ENCODE measurements at places on chromosomes 13 and 19.

DNA sequence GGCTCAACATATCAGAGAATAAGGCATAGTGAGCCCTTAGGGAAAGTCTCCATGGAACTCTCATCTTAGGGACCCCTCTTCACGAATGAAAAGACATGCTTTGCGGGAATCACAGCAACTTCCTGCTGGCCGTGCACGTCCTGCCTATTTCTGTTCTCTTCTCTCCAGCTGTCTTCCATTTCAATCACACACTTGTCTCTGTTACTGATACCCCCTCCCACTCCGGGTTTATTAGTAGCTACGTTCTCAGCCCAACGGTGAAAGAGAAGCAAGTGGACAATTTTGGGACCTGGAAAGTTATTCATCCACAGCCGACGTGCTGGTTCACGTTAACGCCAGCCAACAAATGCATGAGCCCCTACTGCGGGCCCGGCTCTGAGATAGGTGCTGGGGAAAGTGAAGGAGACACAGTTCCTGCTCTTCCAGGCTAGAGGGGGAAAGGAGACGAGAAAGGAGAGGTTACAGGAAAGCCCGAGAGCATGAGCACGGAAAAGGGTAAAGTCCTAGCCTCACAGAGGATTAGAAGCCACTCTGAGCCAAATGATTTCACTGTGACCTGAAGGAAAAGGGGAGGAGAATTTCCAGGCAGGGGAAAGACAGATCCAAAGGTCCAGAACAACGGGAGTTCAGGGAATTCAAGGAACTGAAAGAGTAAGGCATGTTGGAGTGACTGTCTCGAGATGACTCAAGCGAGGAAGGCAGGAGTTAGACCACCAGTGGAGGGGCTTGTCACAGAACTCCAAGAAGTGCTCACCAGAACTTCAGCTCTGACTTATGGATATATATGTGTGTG lies 81.8 kb upstream of the CLDN10 start:
- no peak for DNase-seq

DNA sequence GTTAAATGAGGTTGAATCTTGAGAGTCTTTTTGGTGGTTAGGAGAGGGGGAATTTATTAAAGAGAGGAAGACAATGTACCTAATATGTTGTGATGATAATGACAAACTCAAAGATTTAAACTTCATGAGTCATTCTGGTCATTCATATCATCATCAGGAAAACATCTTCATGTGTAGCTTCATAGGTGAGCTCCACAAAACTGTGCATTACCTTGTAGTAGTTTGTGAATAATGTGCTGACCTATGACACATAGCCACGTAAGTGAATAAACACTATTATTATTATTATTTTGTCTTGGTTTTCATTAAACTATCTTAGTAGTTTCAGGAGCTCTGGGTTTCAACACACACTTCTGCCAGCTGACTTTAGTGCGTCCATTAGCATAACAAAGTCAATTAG lies 997 bp upstream of the GPC6 start:
- DNase-seq: no peak

GRCh38 chr19:43439032-43439708 lies 24.5 kb downstream of the TEX101 start:
- DNase-seq: peak; percentile 91

- peak; percentile 67 for DNase-seq
Observed at GRCh38 chr13:73428137-73428536, 369.3 kb downstream of the KLF5 start.

DNA sequence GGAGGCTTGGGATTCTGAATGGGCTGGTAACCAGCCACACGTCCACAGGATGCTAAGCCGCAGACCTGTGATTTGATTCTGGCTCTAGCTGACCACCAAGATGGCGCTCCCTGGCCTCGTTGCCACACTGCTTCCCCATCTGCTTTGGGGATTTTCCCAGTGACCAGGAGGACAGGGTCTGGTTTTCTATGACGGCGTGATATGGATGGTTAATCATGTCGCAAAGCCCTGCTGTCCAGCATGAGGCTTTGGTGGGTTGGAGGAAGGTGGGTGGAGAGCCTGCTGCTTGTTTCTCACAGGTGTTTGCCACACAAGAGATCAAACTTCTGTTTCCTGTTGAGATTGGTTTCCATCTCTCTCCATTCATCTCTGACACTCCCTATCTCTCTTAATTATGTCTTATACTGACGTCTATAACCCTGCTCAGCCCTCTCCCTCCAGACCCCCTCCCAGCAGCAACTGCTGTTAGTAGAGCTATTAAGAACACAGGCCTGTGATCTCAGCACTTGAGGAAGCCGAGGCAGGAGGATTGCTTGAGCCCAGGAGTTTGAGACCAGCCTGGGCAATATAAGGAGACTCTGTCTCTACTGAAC lies 102.7 kb downstream of the SIPA1L3 start:
- DNase-seq: no peak

DNA sequence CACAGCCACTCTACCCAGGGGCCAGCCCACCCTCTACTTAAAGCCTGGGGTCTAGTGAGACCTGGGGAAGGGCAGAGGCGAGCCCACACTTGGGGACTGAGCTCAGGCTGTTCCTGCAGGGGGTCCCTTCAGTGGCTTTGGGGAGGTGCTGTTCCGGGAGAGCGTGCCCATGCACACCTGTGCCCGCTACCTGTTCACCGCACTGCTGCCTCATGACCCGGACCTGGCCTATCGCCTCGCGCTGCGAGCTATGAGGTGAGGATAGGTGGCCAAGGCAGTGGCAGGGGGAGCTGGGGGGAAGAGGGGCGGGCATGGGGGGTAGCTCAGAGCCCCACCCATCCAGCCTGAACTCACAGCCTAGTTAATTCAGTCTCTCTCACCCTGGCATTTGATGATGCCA lies 24.0 kb downstream of the ZSWIM4 start:
- DNase-seq: no peak

- DNase-seq: no peak
Observed at GRCh38 chr19:16384688-16385087, 60.1 kb downstream of the KLF2 start.

DNA sequence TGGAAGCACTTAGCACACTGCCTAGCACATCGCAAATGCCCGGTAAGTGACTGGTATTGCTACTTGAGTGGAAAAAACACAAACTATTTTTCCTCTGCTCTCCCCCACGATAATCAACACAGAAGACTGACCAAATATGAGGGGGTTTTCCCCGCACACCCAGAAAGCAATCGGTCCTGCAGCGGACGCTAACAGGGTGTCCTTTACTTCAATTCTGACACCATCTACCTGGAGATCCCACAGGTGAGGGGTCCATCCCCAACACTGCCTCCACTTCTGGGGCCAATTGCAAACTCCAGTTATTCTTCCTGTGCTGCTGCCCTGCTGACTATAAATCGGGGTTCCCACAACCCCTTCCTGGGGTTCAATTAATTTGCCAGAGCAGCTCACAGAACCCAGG lies 26.2 kb upstream of the PLEKHF1 start:
- no peak for DNase-seq

GRCh38 chr13:37001921-37002250 lies 1.3 kb downstream of the EXOSC8 start:
- no peak for DNase-seq

- DNase-seq: no peak
Observed at GRCh38 chr13:106121173-106121754, 414.2 kb downstream of the EFNB2 start.

- DNase-seq: no peak
Observed at GRCh38 chr13:99303863-99304521, 3.2 kb downstream of the GPR183 start.

DNA sequence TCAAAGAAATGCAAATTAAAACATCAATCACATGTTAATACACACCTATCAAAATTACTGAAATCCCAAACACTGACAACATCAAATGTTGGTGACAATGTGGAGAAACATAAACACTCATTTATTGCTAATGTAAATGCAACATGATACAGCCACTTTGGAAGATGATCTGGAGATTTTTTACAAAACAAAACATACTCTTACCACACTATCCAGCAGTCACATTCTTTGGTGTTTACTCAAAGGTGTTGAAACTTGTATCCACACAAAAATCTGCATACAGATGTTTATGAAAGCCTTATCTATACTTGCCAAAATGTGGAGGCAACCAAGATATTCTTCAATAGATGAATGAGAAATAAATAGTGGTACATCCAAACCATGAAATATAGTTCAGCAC lies 1219.5 kb upstream of the PCDH20 start:
- no peak for DNase-seq

DNA sequence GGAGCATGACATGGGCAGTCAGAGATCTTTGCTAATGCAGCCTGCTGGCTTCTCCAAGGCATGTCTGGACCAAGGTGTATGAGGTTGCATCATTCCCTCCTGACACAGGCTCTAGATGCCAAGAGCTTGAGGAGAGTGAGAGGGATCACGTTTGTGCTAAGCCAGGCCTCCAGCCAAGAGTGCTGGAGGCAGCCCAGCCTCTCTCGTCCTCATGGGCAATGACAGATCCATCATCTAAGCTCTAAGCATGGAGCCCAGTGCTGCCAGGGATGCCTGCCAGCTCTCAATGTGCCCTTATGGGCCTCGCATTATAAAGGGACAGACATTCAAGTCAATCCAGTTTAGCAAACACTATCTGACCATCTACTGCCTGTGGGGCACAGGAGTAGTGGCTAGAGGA lies 136.3 kb upstream of the VSTM2B start:
- DNase-seq: no peak

- DNase-seq: no peak
Observed at GRCh38 chr13:51823863-51824262, 19.9 kb upstream of the DHRS12 start.

DNA sequence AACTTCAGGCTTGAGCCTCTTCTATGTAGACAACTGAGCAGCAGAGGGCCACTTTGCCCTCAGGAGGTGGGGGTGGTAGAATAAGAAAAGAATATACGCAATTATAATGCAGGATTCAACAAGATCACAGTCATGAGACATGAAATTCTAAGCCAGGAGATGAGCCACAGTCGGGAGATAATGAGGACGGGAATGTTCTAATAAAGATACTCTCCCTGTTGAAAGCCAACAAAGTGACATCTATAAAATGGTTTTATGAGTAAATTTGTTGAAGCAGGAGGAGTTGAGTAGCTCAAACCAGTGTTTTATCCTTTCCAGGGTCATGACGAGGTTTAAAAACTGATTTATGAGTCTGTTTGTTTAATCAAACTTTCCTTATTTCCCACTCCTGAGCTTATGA lies 152.0 kb upstream of the SERP2 start:
- DNase-seq: no peak

DNA sequence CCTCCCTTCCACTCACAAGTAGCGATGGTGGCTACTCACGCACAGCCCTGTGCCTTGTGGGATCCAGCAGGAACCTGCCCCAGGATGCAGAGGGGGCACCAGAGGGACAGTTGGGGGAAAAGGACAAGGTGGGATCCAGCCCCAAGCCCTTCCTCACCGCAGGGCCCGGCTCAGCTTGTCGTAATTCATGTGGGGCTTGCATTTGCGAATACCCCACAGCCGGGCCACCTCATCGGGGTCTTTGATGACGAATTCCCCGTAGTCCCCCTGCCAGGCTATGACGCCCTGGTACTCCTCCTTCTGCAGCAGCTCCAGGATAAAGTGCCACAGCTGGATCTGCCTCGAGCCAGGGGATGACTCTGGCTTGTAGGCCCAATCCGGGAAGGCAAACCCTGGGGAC lies 18.5 kb downstream of the ERFL start:
- DNase-seq: no peak

- DNase-seq: no peak
Observed at GRCh38 chr13:49756263-49756662, 36.2 kb downstream of the KPNA3 start.

Measured in A549 (cell line).